Activated CD4-positive, alpha-beta T cell treated with anti-CD3 and anti-CD28 coated beads, Interleukin-2, amount 10 ng/mL, durations not matched to agents 7 days and 5 days (primary cell): ENCODE measurements at places on chromosomes 16 and 17. TPM values are rescaled to one million over a fixed set of nuclear protein-coding genes. Genes with fewer than 3 reads are reported as not detected.

- DNase-seq, result peak; percentile 53
Measured at GRCh38 chr16:85310868-85311585, 198.8 kb upstream of the CIBAR2 start.

Gene HSDL1
- 10.6 TPM for total RNA-seq

DNA sequence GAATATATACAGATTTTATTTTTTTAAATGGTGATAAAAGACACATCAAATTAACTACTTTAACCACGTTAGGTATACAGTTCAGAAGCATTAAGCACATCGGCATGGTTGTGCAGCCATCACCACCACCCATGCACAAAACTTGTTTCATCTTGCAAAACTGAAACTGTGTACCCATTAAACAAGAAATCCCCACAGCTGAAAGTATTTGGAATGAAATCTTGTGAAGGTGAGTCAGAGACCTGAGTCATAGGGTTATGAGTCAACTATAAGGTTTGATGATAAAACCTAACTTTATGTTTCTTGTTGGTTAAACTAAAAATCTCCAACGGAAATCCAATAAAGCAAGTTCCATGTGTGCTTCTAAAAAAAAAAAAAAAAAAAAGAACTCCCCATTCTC lies 561.6 kb upstream of the PSMD7 start:
- DNase-seq, result no peak

Gene KRTAP1-1
- not detected for total RNA-seq

DNA sequence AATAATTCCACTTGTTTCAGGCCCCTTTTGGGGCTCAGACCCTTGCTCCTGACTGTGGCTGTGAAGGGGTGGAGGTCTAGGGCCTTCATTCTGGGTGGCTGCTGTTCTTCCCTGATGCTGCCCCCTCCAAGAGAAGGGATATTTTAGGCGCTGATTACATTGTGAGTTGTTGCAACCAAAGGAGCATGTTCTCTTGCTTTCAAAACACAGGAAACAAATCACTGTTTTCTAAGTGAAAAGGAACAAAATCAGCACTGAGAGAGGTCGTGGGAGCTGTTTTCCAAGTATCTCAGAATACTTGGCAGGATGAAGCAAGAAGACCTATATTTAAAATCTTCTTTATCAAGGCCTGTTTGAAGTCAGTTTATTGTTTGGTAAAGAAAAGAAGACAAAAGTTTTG lies 25.3 kb upstream of the SEC14L1 start:
- DNase-seq, result no peak

Gene KIF22
- 253 TPM for total RNA-seq

Gene GOSR2
- total RNA-seq, result 56.5 TPM

- no peak for DNase-seq
Measured at GRCh38 chr17:72778169-72779151, 314.0 kb downstream of the SLC39A11 start.

Gene PRDM7
- total RNA-seq, result not detected

Gene FBXL16
- 12.7 TPM for total RNA-seq

DNA sequence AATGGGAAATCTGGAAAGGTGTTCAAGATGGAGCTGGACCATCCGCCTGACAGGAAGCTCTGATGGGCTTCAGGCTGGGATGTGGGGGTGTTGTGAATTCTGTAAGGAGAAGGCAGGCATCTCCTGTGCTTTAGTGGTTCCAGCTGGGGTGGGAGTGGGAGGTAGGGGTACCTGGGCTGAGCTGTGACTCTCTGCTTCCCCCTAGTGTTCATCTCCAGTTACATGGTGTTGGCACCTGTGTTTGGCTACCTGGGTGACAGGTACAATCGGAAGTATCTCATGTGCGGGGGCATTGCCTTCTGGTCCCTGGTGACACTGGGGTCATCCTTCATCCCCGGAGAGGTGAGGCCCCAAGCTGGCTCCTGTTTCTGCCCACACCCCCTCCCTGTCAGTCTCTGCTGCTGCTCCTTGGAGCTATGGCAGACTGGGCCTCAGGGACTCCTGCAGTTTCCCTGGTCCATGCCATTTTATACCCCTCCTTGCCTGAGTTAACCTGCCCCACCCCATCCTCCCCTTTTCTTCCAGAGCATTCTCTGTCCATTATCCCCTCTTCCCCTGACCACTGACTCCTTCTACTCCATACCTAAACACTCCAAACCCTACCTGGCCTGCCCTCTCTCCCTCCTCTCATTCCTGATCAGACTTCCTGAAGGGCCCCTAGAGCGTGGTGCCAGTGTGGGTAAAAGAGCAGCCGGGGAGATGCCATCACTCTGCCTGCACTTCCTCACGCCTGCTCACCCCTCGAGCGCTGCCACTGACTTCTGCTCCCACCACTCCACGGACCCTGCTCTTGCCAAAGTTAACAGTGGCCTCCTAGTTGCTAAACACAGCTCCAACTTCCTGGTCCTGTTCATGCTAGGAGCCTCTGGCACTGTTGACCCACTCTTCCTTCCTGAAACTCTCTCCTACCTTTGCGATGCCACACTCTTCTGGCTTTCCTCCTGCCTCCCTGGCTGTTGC lies 3.4 kb downstream of the SPNS1 start:
- peak; percentile 32 for DNase-seq

DNA sequence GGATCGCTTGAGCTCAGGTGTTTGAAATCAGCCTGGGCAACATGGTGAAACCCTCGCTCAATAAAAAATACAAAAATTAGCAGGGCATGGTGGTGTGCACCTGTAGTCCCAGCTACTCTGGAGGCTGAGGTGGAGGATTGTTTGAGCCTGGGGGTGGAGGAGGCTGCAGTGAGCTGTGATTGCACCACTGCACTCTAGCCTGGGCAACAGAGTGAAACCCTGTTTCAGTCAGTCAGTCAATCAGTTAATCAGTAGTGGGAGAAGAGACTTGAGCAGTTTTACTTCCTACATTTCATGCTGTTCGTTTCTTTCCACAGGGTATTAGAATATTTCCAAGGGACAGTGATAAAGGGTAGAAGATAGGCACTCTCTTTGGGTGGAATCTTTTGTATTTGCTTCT lies 8.8 kb downstream of the MAP3K3 start:
- DNase-seq, result no peak

DNA sequence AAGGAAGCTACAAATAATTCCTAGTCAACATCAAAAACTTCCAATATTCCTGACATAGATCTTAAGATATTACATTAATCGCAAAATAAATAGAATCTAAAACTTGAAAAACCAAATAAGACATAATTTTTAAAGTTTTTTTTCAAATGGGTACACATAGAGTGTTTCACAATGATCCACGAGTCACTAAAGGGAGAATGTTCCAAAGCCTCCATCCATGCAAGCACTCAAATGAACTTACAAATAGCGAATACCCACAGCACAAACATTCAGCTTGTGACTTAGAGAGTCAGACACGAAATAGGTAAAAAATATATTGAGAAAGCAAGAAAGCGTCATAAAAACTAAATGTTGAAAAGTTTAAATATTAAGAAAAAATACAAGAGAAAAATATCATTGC lies 65.7 kb downstream of the CEP112 start:
- DNase-seq, result no peak

DNA sequence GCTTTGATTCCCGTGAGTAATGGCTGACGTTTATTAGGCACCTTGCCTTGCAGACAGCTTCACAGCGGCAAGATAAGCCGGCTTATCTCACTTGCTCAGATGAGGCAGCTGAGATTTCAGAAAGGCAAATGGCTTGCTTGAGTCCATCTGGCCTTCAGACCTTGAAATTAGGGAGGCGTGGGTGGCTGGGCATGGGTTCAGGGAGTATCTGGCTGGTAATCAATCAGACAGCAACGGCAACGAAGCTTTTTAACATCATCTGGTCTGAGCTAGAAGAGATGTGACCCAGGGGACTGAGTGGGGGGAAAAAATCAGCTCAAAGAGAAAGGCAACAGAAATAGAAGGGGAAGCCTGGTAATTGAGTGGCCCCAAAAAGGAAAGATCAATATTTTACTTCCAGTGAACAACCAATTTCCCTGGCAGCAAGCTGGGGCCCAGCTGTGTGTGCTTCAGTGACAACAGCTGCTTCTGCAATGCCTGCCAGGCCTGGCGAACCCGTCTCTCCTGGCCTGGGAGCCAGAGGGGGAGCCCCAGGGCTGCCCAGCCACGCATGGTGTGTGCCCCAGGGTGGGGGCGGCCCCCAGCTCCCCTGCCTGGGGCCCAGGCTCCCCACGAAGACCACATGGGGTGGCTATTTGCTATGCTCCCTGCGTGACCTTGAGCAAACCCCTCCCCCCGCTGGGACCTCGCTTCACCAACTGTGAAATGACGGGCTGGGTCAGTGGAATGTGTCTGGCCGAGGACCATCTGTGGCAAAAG lies 34.0 kb downstream of the RAB11FIP4 start:
- DNase-seq, result no peak

- DNase-seq, result no peak
Measured at GRCh38 chr17:56447171-56447570, 146.3 kb upstream of the NOG start.

Gene TMEM204
- 60.6 TPM for total RNA-seq

- DNase-seq, result no peak
Measured at GRCh38 chr17:73774852-73775251, 130.6 kb upstream of the SDK2 start.

Gene YPEL2
- 13.2 TPM for total RNA-seq

DNA sequence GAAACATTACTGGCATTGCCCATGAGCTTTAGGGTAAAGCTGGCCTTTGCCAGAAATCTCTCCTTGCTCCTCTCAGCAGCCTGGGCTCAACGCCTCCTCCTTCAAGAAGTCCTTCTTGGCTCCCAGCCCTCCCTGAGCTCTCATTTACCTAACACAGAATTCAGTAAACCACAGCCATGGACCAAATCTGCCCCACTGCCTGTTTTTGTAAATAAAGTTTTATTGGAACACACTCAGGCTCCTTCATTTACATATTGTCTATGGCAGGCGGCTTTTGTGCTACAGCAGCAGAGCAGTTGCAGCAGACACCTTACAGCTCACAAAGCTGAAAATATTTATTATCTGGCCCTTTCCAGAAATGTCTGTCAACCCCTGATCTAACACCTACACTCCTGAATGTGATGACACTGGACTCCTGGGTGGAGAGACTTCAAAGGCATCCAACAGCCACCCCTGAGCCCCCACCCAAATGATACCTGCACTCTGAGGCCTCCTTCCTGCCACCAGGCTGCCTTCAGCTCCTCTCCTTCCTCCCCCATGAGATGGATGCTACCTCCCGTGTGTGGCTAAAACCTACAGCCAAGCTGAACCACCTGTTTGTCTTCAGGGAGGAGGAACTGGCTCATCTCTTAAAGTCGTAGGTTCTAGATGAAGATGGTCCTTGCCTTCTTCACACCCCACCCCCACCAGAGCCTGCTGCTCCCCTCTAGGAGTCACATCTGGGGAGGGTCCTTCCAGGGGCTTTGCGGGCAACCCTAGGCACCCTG lies 41.6 kb downstream of the PIMREG start:
- DNase-seq, result no peak

Gene OR1E2
- not detected for total RNA-seq

GRCh38 chr16:85860413-85861094 lies 38.4 kb upstream of the IRF8 start:
- no peak for DNase-seq

GRCh38 chr17:74442670-74443515 lies 11.0 kb downstream of the GPRC5C start:
- DNase-seq, result no peak

GRCh38 chr16:75682308-75682707 lies 5.5 kb upstream of the CPHXL2 start:
- DNase-seq, result no peak

- DNase-seq, result no peak
Measured at GRCh38 chr16:4351880-4352279, 759 bp upstream of the PAM16 start.

GRCh38 chr17:76550712-76551615 lies 11.1 kb downstream of the PRCD start:
- DNase-seq, result no peak

DNA sequence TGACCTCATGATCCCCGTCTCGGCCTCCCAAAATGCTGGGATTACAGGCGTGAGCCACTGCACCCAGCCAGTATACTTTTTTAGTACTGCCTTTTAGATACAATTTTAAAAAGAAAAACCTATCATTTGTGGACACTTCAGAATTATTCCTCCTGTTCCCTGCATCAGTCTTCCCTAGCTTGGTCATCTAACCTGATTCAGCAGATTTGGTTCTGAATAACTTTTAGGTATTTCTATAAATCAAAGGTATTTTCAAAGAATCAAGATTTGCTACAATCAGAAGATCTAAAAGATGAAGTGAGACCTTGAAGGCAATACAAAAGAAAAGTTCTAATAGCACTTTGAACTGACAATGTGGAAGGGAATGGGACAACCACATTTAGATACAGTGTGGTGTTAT lies 30.0 kb downstream of the MBTD1 start:
- no peak for DNase-seq

DNA sequence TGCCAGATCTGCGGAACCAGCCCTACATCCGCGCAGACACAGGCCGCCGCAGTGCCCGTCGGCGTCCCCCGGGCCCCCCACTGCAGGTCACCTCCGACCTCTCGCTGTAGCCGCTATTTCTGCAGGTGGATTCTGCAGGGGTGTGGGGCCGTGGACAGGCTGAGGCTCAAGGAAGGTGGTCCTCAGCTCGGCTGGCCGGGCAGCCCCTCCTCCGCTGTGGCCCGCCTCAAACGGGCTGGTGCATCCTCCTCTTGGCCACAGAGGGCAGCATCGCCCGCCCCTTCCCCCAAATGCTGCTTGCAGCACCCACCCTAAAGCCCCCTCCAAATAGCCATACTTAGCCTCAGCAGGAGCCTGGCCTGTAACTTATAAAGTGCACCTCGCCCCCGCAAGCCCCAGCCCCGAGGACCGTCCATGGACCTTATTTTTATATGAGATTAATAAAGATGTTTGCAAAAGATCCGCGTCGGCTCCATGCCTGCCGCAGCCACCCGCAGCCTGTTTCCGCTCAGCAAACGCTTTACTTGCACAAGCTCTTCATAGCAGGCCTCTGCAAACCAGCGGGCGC lies 14.9 kb downstream of the SPATA32 start:
- DNase-seq, result peak; percentile 81

DNA sequence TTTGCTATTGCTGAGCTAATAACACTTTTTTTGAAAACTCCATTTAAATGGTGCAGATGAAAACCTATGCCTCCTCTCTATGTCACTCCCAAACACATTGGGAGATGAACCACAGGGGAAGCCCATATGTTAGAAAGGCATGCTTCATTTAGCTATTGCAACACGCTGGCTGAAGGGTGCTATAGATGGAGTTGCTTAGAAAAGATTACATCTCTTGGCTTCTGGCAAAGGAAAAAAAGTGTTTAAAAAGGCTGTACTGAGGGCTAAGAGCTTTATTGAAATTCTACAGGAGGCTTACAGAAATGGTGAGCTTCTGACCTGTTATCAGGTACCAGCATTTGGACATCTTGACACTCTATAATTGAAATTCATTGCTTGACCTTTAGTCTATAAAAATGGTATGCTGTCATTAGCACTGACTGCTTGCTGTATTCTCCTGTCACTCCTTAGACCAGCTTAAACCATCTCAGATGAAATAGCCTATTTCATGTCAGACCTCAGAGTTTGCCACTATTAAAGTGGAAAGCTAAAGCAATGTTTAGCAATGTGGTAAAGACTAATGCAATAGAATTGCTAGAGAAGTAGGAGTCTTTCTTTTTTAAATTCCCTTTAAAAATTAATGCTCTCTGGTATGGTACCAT lies 503.9 kb downstream of the CDH11 start:
- DNase-seq, result no peak

DNA sequence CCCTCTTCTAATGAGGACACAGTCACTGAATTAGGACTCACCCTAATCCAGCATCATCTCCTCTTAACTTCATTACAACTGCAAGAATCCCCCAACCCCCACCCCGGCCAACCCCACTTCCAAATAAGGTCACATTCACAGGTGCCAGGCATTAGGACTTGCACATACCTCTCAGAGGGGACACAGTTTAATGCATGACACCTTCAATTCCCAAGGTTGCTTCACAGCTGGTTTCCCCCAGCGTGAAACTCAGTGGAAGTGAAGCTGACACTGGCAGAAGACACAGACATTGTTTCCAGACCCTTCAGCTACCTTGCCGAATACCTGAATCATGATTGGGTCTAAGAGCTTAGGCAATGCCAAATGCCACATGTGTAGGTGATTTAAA lies 217.0 kb upstream of the DYNLRB2 start:
- DNase-seq, result no peak
